Caco-2 (cell line): ENCODE measurements at places on chromosomes 7 and 10. TPM values are rescaled to one million over a fixed set of nuclear protein-coding genes. Genes with fewer than 3 reads are reported as not detected.
A peak's percentile ranks its signal among the peaks of the same experiment; 100 is the strongest.

DNA sequence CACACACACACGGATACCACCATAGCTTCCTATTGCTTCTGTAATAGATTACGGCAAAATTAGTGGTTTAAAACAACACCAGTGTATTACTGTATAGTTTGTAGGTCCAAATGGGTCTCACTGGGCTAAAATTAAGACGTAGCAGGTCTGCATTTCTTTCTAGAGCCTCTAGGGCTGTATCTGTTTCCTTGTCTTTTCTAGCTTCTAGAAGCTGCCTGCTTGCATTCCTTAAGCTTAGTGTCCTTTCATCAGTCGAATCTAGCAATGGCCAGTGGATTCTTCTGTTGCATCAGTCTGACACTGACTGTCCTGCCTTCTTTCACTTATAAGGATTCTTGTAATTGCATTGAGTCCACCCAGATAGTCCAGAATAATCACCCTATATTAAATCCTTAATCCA is 882.3 kb downstream of the PCDH15 start:
- peak; percentile 60 for DNase-seq

DNA sequence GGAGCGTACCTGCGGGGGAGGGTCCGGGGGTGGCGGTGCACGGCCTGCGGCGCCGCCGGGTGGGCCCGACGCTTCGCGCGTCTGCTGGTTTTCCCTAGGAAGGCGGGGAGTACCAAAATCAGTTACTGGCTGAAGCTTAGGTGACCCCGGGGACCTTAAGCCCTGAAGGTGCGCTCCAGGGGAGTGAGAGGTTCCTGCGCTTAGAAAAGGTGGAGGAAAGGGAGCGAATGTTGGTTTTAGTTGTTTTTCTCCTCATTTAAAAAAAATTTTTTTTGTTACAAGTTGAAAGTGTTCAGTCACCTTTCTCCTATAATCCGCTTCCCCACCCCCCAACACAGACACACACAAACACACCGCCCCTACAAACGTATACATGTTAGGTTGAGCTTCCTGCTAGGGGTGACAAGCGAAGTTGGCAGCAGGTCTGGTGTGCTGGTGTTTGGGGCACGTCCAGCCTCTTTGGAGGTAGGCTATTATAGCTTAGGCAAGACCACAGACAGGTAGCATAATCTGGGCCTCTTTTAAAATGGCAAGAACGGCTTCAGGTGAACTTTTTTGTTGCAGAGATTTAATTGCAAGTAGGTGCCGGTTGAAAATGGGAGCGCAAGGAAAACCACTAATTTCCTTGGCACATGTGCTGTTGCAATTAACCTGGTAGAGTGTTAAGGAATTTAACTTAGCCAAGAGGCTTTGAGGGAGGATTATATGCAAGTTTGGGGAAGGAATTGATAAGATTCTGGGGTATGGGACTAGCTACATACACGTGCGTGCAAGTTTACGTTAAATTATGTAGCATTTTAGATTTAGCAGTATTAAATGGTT is 945 bp downstream of the ADD3 start:
- peak; percentile 33 for DNase-seq

DNA sequence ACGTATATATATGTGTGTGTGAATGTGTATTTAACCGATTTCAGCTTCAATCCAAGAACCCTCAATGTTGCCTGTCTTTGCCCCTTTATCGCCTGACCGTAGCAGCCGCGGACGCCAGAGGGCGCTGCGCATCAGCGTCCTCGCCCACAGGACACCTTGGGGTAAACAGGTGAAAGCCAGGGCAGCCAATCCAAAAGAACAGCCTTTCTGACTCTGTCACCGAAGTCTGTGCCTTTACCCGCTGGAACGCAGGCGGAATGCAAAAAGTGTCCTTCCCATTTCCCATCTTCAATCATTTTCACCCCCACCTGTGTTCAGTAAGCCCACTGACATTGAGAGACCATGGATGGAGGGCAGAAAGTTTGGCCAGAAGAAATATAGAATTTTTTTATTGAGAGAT is 3.6 kb downstream of the NXPH1 start:
- DNase-seq, result peak; percentile 86

DNA sequence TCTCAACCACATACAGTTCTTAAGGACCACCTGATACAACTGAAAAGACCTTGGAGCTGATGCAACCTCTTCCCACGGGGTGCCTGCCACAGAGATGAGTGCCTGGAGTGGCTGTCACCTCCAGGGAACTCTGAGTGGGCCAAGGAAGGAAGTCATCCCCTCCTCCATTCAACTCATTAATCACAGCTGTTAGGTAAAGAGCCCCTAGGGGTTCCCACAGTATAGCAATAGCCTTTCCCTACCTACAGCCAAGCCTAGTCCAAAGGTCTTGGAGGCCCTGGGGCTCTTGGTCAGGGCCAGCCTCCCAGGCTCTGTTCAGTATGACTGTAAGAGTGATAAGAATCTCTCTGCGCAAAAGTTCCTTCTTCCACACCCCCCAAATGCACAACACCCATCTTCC is 70.4 kb upstream of the NFE2L3 start:
- peak; percentile 83 for DNase-seq

GRCh38 chr10:58178811-58179210 is 88.9 kb downstream of the IPMK start:
- DNase-seq, result no peak

GRCh38 chr10:31912289-31912688 is 16.3 kb downstream of the ARHGAP12 start:
- no peak for DNase-seq

DNA sequence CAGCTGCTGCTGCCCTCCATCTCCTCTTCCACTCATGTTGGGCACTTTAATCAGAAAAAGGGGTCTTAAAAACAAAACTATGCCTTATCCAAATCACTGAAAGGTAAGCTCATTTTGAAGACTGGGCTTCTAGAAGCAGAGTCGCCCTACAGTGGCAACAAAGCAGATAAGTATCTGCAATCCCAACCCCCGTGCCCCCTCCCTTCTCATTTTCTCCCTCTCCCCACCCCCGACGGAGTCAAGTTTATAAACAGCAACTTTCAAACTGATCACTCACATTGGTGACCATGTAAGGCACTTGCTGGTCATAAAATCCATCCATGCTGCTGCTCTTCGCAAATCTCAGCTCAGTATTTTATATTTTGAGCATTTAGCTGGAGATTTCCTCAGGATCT is 738 bp downstream of the ETV1 start:
- DNase-seq, result no peak

DNA sequence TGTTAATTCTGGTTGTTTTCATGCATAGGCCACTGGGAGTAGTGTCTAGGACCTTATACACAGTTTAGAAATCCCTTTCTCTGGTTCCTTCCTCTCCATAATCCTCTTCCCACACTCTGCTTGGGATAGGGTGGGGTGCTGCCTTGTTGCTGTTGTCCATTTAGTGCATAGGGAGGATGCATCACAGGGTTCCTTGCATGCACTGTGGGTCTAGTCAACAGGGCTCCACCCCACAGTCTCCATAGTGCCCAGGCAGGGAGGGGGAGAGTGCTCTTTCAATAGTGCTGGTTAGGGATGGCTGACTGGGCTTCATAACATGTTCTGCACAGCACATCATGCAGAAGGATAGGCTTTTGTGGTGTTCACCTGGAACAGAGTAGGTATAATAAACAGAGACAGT is 81.1 kb downstream of the ARHGAP12 start:
- no peak for DNase-seq

GRCh38 chr10:70328967-70329366 is 45.2 kb upstream of the NPFFR1 start:
- DNase-seq, result no peak

DNA sequence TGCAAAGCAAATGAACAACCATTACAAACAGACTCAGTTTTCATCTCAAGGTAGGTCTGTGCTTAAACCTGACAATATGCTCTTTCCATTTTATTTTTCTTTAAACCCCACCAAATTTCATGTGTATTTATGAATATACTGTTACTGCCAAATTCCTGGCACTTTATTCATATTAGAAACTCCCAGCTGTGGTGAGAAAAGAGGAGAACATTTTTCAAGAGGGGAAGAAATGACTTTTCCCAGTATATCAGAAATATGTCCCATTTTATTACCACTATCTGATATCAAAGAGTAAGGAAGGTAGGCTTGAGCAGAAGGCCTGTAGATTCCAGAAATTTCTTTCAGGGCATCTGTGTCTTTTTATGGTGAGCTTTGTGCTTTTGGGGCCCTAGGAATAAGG is 189.6 kb downstream of the ADAM12 start:
- no peak for DNase-seq

GRCh38 chr7:94059746-94060145 is 55.6 kb upstream of the BET1 start:
- no peak for DNase-seq

- no peak for DNase-seq
Measured at GRCh38 chr10:4526311-4526731, 299.7 kb upstream of the AKR1E2 start.

- no peak for DNase-seq
Measured at GRCh38 chr10:124282326-124282725, 136.4 kb downstream of the OAT start.

- no peak for DNase-seq
Measured at GRCh38 chr7:13060173-13060572, 372.7 kb downstream of the ARL4A start.

Gene PDK4
- 0.12 and 0.20 TPM in 2 replicates for total RNA-seq

Gene TMEM176A
- total RNA-seq, result 38.7 and 49.6 TPM in 2 replicates

Gene ZNF736
- total RNA-seq, result 6.1 and 8.8 TPM in 2 replicates

Gene FGFBP3
- 3.3 and 3.6 TPM in 2 replicates for total RNA-seq

Gene ASIC3
- 0.70 and 1.1 TPM in 2 replicates for total RNA-seq

Gene SFTPA1
- total RNA-seq, result not detected in 2 replicates

Gene EPO
- 0.72 and 1.1 TPM in 2 replicates for total RNA-seq

Gene CRYGN
- not detected in 2 replicates for total RNA-seq
